ENCODE measurements at places on chromosomes 13 and 19. TPM values are rescaled to one million over a fixed set of nuclear protein-coding genes. Genes with fewer than 3 reads are reported as not detected.

Gene SPACA4
- total RNA-seq, result not detected

- DNase-seq, result no peak
Observed at GRCh38 chr13:22193070-22193469, 522.2 kb downstream of the FGF9 start.

GRCh38 chr13:36029166-36029565 is 102.0 kb downstream of the DCLK1 start:
- DNase-seq, result no peak

DNA sequence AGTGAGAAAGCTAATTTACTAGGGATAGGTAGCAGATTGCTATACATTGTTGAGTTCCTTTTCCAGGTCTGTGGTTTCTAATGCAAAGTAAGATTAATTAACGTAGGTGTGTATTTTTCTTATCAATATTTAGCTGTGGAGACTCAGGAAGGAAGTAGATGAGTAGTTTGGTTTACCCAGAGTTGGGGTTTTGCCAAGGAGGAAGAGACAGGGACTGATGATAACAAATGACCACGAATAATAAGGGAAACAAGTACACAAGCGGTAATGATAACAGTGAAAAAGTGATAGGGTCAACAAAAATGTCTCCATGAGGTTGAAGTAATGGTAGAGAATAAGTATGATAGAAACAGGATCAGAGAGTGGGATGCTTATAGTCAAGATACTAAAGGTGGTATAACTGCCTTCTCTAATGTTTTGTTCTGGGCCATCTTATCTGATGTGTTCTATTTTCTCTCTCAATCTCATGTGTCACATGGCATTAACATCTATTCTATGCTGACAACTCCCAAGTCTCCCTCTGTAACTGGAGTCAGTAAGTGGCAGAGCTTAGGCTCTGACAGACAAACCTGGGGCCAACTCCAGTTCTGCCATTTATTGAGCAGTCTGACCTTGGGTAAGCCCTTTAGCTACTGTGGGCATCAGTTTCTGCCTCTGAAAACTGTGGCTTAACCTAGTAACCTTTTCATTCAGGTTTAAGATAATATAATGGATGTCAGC is 8.8 kb downstream of the OBI1 start:
- no peak for DNase-seq

GRCh38 chr13:44318161-44318560 is 55.5 kb upstream of the SERP2 start:
- DNase-seq, result no peak

Gene BRSK1
- total RNA-seq, result 8.8 TPM

DNA sequence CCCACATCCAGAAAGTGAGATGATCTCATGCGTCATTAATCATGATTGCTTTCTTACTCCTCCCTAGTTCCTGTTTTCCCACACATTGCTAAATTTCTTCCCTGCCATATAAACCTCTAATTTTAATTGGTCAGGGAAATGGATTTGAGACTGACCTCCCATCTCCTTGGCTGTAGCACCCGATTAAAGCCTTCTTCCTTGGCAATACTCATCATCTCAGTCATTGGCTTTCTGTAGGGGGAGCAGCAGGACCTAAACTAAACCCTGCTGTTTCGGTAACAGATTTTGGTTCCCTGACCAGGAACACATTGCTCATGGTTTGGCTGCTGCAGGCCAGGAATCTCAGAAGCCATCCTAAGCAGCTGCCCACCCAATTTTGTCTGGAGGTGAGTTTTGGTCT is 61.7 kb downstream of the SPRYD7 start:
- DNase-seq, result no peak

Gene FRY
- 202 TPM for total RNA-seq

Measured in cardiac septum (tissue), 1 donor.